ENCODE measurements at places on chromosomes 16 and 17.

- DNase-seq, result peak; percentile 25
Observed at GRCh38 chr16:4511441-4512082, 27.0 kb downstream of the CDIP1 start.

- DNase-seq, result no peak
Observed at GRCh38 chr17:5536866-5537650, 47.3 kb downstream of the NLRP1 start.

DNA sequence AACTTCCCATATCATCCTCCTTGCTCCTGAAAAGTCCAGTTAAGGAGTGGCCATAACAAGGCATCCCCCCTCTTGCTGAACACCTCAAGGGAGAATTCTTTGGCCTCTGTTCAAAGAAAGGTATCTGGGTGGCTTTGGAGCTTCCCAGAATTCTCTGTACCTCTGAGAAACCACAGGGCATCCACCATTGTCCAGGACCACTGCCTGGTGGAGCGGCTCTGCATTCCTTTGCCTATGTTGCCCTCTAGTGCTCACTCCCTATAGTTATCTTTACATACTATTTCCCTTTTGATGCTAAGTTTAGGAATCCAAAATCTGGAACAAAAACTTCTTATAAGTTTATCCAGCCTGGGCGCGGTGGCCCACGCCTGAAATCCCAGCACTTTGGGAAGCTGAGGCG, 30.3 kb downstream of the CHD9NB start:
- DNase-seq, result no peak

DNA sequence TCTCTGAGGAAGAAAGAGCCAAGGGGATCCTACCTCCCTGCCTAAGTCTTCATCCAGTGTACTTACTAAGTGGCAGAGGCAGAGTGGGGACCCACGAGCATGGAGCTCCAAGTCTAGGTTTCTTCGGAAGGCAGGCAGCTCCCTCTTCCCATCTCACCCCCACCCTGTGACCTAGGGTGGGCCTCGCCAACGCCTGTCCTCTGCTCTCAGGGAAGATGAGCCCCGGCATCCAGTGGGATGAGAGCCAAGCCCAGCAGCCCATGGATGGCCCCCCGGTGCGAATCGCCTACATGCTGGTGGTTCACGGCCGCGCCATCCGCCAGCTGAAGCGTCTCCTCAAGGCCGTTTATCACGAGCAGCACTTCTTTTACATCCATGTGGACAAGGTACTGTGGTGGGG, 8.3 kb downstream of the XYLT2 start:
- no peak for DNase-seq

DNA sequence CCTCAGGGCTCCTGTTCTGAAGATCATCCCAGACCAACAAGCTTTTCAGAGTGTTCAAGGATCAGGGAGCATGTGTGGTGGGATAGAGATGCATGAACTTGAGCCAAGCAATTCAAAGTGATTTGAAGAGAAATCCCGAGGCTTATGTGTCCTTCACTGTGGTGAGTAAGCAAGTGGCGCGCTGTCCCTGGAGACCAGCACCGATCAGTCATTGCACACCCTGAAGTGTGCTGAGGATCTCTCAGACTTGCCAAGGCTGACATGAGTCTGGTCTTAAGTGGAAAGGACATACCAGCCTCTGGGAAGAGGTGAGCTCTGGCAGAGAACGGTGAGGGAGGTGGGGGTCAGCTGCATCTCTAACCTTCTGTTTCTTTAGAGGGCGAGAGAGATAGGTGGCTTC, 43.8 kb upstream of the CDH13 start:
- no peak for DNase-seq

DNA sequence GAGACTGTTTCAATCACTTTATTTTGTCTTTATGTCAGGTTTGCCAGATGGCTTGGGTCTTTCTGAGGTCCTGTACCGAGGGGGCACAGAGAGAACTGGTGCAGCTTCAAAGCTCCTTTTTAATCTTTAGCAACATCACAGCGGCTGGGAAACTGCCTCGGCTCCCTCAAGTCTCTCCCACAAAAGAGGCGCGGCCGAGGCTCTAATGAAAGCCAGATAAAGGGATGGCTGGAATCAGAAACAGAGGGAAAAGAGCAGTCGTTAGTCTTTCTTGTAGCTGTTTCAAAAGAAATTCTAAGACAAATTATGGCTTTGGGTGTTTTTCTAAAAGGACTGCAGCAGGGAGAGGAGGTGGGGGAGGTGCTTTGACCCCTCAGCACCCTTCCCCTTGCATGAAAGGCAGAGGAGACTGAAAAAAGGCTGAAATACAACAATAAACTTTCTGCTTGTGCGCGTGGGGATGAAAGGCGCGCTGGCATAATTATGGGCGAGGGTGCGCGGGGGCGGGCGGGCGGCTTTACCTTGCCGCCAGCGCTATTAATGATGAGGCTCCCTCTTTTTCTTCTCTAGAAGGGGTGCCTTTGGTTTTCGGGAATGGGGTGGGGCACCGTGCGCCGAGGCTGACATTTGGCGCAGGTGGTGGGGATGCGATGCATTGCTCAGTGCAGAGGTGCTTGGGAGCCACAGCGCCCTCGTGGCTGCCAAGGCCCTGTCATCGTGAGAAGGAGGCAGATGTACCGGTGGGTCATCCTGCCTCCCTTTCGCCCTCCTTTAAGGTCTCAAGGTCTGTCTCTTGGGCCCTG, 22.3 kb upstream of the BRD7 start:
- no peak for DNase-seq

- DNase-seq, result no peak
Observed at GRCh38 chr17:16927641-16928321, 44.1 kb downstream of the TNFRSF13B start.

- no peak for DNase-seq
Observed at GRCh38 chr16:49755313-49755620, 100.6 kb downstream of the ZNF423 start.

DNA sequence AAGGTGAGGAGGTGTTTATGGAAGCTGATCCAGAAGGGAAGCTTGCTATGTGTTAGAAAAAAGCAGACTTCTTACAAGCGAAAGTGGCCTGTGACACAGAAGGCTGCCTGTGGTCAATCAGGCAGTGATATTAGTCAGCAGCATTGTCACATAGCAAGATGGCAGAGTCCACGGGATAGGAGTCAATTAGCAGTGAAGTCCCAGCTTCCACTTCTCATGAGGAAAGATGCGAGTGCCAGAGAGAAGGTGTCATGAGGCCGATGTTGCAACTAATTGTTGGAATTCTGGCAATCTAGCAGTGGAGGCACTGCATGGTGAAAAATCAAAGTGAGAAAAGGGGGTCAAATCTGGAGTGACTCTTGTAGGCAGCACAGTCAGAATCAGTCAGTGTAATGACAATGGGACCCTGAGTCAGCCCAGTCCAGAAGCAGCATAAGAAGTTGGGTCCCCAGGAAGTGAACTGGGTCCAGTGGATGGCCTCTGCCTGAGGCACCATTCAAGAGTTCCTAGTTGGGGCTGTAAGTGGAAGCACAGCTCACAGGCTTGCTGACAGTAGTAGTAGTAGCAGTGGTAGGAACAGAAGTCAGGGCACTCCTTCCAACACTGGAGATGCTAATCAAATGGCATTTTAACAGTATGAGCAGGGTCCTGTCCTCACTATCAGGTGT, 85.1 kb downstream of the TNFRSF13B start:
- no peak for DNase-seq

- no peak for DNase-seq
Observed at GRCh38 chr17:67063141-67063540, 18.8 kb downstream of the CACNG1 start.

DNA sequence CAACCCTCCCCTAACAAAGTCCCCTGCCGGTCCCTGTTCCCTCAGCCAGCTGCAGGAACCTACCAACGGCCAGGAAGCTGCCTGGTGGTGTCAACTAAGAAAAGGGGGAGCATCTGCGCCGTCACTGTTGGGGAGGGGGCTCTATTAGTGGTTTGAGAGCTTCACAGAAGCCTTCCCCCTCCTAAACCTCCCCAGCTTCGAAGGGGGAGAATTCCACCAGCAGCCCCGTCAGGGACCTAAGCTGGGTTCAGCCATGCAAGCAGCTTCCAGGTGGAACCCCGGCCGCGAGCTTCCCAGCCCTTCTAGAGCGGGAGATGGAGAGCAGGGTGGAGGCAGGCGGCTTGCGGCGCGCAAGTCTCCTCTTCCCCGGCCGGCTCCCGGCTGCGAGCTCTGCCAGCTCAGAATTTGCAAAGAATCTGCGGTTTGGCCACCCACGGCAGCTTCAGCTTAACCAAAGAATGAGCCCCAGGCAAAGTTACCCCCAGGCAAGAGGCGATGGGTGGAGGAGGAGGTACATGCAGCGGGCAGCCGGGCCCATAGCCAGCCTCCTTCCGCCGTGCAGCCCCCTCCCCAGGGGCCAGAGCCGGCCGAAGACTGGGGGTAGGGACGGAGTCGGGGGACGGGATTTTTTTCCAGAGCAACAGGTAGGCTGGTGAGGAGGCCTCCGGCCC, 33.7 kb downstream of the DDX19A start:
- DNase-seq, result no peak

DNA sequence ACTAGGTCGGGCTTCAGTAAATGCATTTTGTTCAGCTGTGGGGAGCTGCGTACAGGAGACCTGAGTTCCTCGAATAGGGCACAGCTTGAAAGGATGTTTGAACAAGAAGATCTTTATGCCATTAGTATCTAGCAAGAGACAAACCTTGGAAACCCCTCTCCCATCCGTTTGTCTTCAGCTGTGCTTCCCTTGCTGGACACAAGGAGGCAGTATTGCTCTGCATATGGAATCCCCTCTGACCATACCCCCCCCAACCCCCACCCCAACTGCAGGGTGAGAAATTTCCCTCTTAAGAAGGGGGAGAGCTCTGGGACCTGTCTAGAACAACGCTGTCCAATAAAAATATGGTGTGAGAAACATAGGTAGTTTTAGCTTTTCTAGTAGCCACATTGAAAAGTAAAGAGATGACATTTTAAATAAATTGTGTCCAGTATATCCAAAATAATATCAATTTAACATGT, 1.6 kb downstream of the MRM1 start:
- peak; percentile 74 for DNase-seq

DNA sequence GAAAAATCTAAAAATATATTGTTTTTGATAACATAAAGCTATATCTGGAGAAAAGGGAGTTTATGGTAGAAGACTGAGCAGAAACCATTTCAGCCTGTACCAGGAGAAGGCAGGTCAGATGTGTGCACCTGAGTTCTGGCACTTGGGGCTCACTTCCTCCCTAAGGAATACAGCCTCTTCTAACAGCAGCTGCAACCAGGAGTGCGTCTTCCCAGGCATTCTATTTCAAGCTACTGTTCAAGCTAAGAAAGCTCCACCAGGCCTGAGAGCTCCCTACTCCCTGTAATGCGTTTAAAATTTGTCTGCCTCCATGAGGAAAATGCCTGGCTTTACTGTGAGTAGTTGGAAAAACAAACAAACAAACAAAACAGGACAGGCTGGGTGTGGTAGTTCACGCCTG, 96.1 kb downstream of the ZNF778 start:
- no peak for DNase-seq

- no peak for DNase-seq
Observed at GRCh38 chr16:62970851-62971250, 934.6 kb upstream of the CDH8 start.

- DNase-seq, result no peak
Observed at GRCh38 chr17:1232786-1233185, 37.5 kb upstream of the BHLHA9 start.

- DNase-seq, result no peak
Observed at GRCh38 chr17:67262435-67263117, 17.6 kb upstream of the HELZ start.

- DNase-seq, result no peak
Observed at GRCh38 chr16:77881355-77882030, 93.1 kb downstream of the VAT1L start.

- DNase-seq, result no peak
Observed at GRCh38 chr16:88649924-88650748, 717 bp downstream of the CYBA start.

- DNase-seq, result peak; percentile 39
Observed at GRCh38 chr17:8629371-8630226, 926 bp downstream of the MYH10 start.

DNA sequence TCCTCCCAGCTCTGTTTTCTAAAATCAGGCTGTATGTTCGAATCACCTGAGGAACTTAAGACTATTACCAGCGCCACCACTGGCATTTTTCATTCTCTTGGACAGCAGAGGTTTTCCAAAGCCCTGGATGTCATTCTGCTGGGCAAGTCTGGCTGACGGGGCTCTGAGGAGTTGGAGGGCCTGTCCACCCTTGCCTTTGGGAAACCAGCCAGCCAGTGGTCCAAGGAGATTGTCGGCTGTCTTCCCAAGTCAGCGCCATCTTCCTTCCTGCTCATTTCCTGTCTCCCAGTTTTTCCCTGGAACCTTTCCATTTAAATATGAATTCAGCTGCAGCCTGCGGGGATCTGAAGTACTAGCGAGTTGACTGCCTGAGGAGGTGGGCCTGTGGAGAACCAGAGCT, 258.3 kb downstream of the PRKCA start:
- DNase-seq, result no peak

- no peak for DNase-seq
Observed at GRCh38 chr16:1123525-1124230, 27.6 kb upstream of the C1QTNF8 start.

DNA sequence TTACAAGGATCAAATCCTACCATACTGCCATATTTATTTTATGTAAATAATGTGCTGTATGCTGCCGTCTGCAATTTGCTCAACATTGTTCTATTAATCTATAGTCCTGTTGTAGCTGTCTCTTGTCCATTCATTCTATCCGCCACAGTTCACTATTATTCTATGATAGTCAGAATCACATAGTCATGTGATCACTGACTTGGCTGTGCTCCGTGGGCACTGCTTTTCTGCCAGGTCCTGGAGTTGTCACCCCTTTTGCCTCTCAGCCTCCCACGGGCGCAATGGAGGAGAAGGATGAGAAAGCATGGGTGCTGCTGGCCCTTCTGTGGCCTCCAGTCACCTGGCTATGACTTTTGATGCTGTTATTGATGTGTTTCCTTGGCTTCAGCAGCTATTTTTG, 37.3 kb upstream of the ANKFY1 start:
- no peak for DNase-seq

- DNase-seq, result no peak
Observed at GRCh38 chr16:14109782-14110727, 38.9 kb downstream of the MRTFB start.

DNA sequence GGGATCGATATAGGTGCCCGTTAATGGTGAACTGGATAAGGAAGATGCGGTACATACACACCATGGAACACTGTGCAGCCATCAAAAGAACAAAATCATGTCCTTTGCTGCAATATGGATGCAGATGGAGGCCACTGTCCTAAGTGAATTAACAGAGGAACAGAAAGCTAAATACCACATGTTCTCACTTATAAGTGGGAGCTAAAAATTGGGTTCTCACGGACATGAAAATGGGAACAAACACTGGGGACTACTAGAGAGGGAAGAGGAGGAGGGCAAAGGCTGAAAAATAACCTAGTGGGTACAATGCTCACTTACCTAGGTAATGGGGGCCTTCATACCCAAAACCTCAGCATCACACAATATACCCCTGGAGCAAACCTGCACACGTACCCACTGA, 302.6 kb downstream of the XYLT1 start:
- no peak for DNase-seq

DNA sequence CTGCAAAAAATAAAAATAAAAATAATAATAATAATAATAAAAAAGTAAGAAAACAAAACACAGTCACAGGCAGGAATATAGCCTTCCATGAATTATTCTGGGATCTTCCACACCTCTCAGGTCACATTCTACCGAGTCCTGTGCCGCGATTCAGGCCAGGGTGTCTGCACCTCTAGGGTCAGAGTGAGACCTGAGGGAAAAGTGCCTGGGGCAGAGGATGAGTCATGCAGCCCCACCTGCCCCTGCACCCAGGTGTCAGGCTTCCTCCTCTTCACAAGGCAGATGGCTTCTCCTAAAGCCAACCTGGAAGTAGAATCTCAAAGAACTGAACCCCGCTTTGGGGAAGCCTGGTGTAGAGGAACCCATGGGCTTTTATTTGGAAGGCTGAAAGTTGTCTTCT, 283.7 kb downstream of the CPPED1 start:
- no peak for DNase-seq

GRCh38 chr16:74867281-74867849, 92.7 kb upstream of the FA2H start:
- DNase-seq, result no peak

All from hematopoietic multipotent progenitor cell treated with erythropoietin and hydrocortisone succinate and interleukin-3 and kit ligand, for 15 days (in vitro differentiated cells).